Effector memory CD8-positive, alpha-beta T cell (primary cell): ENCODE measurements at places on chromosomes 5 and 9.

GRCh38 chr5:143405063-143405848, 1.8 kb upstream of the NR3C1 start:
- peaks cover 28% of the 10 kb centered on the region for H3K4me1 ChIP-seq
- H3K36me3 ChIP-seq, result peaks cover 46% of the 10 kb centered on the region
- peak overlapping the region; percentile 85 for H3K4me3 ChIP-seq
- H3K27ac ChIP-seq, result peak overlapping the region; percentile 95

DNA sequence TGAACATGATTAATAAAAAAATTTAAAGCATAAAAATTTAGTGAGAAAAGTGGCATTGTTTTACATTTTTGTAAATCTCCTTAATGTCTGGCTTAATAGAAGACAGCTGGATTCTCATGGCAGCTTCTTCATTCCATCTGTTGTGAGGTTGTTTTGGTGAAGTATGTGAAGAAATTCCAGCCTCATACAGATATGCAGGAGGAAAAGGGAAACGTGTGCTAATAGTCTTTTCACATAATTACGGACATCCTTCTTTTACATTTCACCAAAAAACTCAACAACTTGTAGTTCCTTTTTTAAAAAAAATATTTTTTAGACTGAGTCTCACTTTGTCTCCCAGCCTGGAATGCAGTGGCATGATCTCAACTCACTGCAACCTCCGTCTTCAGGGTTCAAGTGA, 46.9 kb downstream of the HACD4 start:
- no peak for DNase-seq
- H3K27me3 ChIP-seq, result no peaks in the 10 kb centered on the region
- H3K4me1 ChIP-seq, result no peaks in the 10 kb centered on the region

- H3K36me3 ChIP-seq, result no peaks in the 10 kb centered on the region
- H3K27ac ChIP-seq, result no peak overlapping the region
- peaks cover 3% of the 10 kb centered on the region for H3K4me1 ChIP-seq
- no peak overlapping the region for H3K4me3 ChIP-seq
- DNase-seq, result no peak
These were observed 4.3 kb downstream of the CCL19 start for GRCh38 chr9:34686732-34687131.

- DNase-seq, result no peak
- H3K36me3 ChIP-seq, result peaks cover 36% of the 10 kb centered on the region
- H3K4me1 ChIP-seq, result peaks cover 12% of the 10 kb centered on the region
- H3K27ac ChIP-seq, result no peak overlapping the region
- no peak overlapping the region for H3K4me3 ChIP-seq
- H3K27me3 ChIP-seq, result no peaks in the 10 kb centered on the region
These were observed 5.5 kb downstream of the COMMD10 start for GRCh38 chr5:116090302-116090701.

DNA sequence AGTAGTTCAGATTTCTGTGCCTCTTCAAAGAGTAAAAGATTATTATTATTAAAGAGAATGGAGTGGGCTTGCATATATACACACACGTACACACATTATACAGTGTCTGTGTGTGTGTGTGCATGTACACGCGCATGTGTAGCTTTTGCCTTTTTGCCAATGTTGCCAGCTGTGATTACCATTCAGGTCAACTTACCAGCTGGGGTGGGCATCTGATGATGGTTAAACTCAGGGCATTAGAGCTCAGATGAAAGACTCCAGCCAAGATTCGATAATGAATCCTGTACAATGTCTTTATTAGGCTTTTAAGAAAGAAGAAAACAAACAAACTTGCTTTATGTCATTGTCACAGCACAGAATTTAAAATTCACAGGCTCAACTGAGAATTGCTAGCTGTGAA, 296.5 kb upstream of the DMAC1 start:
- H3K4me1 ChIP-seq, result no peaks in the 10 kb centered on the region
- no peak overlapping the region for H3K27ac ChIP-seq
- H3K4me3 ChIP-seq, result no peak overlapping the region
- no peaks in the 10 kb centered on the region for H3K27me3 ChIP-seq
- no peaks in the 10 kb centered on the region for H3K36me3 ChIP-seq

- no peak overlapping the region for H3K27ac ChIP-seq
- no peaks in the 10 kb centered on the region for H3K36me3 ChIP-seq
- H3K4me1 ChIP-seq, result no peaks in the 10 kb centered on the region
These were observed 117.5 kb upstream of the ZNF462 start for GRCh38 chr9:106745457-106745856.

GRCh38 chr9:86690034-86690433, 257.3 kb downstream of the GAS1 start:
- no peaks in the 10 kb centered on the region for H3K36me3 ChIP-seq
- H3K4me3 ChIP-seq, result no peak overlapping the region
- no peak for DNase-seq
- H3K4me1 ChIP-seq, result no peaks in the 10 kb centered on the region

- no peaks in the 10 kb centered on the region for H3K4me1 ChIP-seq
- no peak for DNase-seq
- H3K27ac ChIP-seq, result no peak overlapping the region
- H3K36me3 ChIP-seq, result no peaks in the 10 kb centered on the region
- no peaks in the 10 kb centered on the region for H3K27me3 ChIP-seq
These were observed 136.3 kb downstream of the MYO10 start for GRCh38 chr5:16799796-16800195.

- no peaks in the 10 kb centered on the region for H3K27me3 ChIP-seq
- H3K36me3 ChIP-seq, result peaks cover 3% of the 10 kb centered on the region
- no peak overlapping the region for H3K4me3 ChIP-seq
- no peaks in the 10 kb centered on the region for H3K4me1 ChIP-seq
These were observed 669.0 kb downstream of the LRRC70 start for GRCh38 chr5:63247651-63248050.

GRCh38 chr5:32265902-32266301, 46.8 kb downstream of the MTMR12 start:
- H3K4me1 ChIP-seq, result peaks cover 5% of the 10 kb centered on the region
- H3K27me3 ChIP-seq, result no peaks in the 10 kb centered on the region
- DNase-seq, result no peak
- peak overlapping the region; percentile 11 for H3K27ac ChIP-seq
- H3K4me3 ChIP-seq, result no peak overlapping the region

- no peak for DNase-seq
- H3K4me1 ChIP-seq, result no peaks in the 10 kb centered on the region
- no peak overlapping the region for H3K27ac ChIP-seq
- H3K36me3 ChIP-seq, result no peaks in the 10 kb centered on the region
- no peak overlapping the region for H3K4me3 ChIP-seq
- no peaks in the 10 kb centered on the region for H3K27me3 ChIP-seq
These were observed 376.0 kb downstream of the CYLC2 start for GRCh38 chr9:103371152-103371551.

DNA sequence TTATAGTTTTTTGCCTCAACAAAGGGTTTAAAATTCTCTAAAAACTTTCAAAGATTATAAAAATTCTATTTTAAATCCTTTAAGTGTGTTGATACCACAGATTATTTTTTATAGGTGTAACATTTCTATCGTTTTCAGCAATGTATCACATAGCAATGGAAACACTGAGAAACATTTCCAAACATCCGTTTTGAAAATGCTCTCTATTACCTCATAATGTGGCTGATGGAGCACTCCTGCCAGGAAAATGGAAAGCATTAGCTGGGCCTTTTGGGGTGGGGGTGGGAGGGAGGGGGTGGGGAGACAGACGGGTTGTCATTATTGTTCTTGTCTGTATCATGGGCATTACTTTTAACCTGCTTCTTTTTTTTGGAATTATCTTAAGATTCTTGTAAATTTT, 516.5 kb downstream of the ACTL7B start:
- no peak overlapping the region for H3K4me3 ChIP-seq
- H3K36me3 ChIP-seq, result no peaks in the 10 kb centered on the region
- H3K27ac ChIP-seq, result no peak overlapping the region
- H3K4me1 ChIP-seq, result no peaks in the 10 kb centered on the region

DNA sequence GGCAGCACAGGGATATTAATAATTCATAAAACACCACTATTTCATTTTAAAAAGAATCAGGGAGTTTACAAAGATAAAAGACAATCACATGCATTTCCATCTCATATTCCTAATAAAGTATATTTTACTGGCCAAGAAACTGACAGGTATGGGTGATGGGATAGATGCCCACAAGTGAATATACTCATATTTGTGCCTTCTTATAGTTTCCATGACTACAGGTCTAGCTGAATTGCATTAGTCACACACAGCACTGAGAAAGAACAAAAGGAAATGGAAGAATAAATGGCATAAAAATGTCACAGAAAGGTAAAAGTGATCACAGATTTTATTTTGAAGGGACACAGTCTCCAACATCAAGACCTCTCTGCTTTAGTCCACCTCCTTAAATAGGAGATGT, 193.5 kb downstream of the PLK2 start:
- H3K27me3 ChIP-seq, result no peaks in the 10 kb centered on the region
- no peaks in the 10 kb centered on the region for H3K36me3 ChIP-seq

GRCh38 chr5:15383469-15383868, 116.5 kb upstream of the FBXL7 start:
- H3K27me3 ChIP-seq, result no peaks in the 10 kb centered on the region
- DNase-seq, result no peak
- no peak overlapping the region for H3K4me3 ChIP-seq
- no peaks in the 10 kb centered on the region for H3K4me1 ChIP-seq
- H3K27ac ChIP-seq, result no peak overlapping the region

- no peak for DNase-seq
- H3K4me1 ChIP-seq, result no peaks in the 10 kb centered on the region
- no peaks in the 10 kb centered on the region for H3K36me3 ChIP-seq
- H3K27ac ChIP-seq, result no peak overlapping the region
- peaks cover 63% of the 10 kb centered on the region for H3K27me3 ChIP-seq
- H3K4me3 ChIP-seq, result no peak overlapping the region
These were observed 63.1 kb upstream of the EPB41L4B start for GRCh38 chr9:109383947-109384346.

GRCh38 chr5:16934123-16934522, 2.0 kb downstream of the MYO10 start:
- no peak for DNase-seq
- peaks cover 69% of the 10 kb centered on the region for H3K27me3 ChIP-seq
- H3K36me3 ChIP-seq, result no peaks in the 10 kb centered on the region
- no peak overlapping the region for H3K4me3 ChIP-seq

- DNase-seq, result no peak
- H3K4me3 ChIP-seq, result no peak overlapping the region
- no peaks in the 10 kb centered on the region for H3K4me1 ChIP-seq
- no peak overlapping the region for H3K27ac ChIP-seq
- no peaks in the 10 kb centered on the region for H3K36me3 ChIP-seq
These were observed 412.7 kb downstream of the CDH10 start for GRCh38 chr5:24232041-24232440.

GRCh38 chr9:73780916-73781315, 629.3 kb downstream of the ANXA1 start:
- H3K4me3 ChIP-seq, result no peak overlapping the region
- no peaks in the 10 kb centered on the region for H3K4me1 ChIP-seq
- no peak for DNase-seq
- H3K36me3 ChIP-seq, result no peaks in the 10 kb centered on the region

DNA sequence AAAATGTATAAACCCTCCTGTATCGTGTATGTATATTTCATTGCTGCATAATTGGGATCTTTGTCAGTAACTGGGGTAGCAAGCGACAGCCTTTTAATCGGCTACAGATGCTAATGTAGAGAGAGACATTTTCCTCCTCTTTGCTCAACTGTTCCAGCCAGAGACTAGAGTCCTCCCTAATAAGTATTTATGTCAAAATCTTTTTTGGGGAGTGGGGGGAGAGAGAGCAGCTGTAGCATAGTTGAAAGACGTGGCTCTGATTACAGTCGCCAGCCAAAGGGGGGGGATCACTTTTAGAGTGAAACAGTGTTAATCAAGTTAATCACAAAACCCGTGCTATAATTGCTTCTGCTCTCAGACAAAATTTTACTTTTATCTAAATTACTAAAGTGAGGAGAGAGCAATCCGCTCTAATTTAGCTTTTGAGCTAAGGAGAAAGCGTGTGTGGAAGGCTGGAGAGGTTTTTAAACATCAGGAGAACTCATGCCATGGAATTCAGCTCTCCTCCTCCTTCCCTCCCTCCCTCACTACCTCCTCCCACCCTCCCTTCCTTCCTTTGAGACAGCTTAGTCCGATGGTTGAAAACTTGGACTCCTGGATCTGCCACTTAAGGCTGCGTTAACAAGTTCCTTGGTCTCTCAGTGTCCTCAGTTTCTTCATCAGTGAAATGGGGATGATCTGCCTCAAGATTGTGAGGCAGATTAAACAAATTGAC, 87.3 kb upstream of the ZNF618 start:
- no peaks in the 10 kb centered on the region for H3K4me1 ChIP-seq
- H3K36me3 ChIP-seq, result no peaks in the 10 kb centered on the region
- DNase-seq, result no peak
- no peak overlapping the region for H3K27ac ChIP-seq
- peaks cover 43% of the 10 kb centered on the region for H3K27me3 ChIP-seq

- DNase-seq, result peak; percentile 21
- no peaks in the 10 kb centered on the region for H3K36me3 ChIP-seq
- peak overlapping the region; percentile 2 for H3K4me3 ChIP-seq
- peaks cover 24% of the 10 kb centered on the region for H3K4me1 ChIP-seq
- H3K27me3 ChIP-seq, result no peaks in the 10 kb centered on the region
These were observed 33.9 kb downstream of the VLDLR start for GRCh38 chr9:2655411-2655901.

GRCh38 chr9:4828761-4829160, 36.0 kb downstream of the RCL1 start:
- no peaks in the 10 kb centered on the region for H3K4me1 ChIP-seq
- no peak for DNase-seq
- no peak overlapping the region for H3K27ac ChIP-seq
- no peaks in the 10 kb centered on the region for H3K27me3 ChIP-seq
- peaks cover 16% of the 10 kb centered on the region for H3K36me3 ChIP-seq

GRCh38 chr9:122201641-122202040, 27.1 kb downstream of the LHX6 start:
- H3K4me1 ChIP-seq, result no peaks in the 10 kb centered on the region
- no peak for DNase-seq
- no peak overlapping the region for H3K27ac ChIP-seq
- peaks cover 21% of the 10 kb centered on the region for H3K27me3 ChIP-seq
- no peaks in the 10 kb centered on the region for H3K36me3 ChIP-seq
- H3K4me3 ChIP-seq, result no peak overlapping the region

- H3K4me1 ChIP-seq, result no peaks in the 10 kb centered on the region
- no peaks in the 10 kb centered on the region for H3K36me3 ChIP-seq
- DNase-seq, result no peak
- H3K27ac ChIP-seq, result no peak overlapping the region
- peaks cover 6% of the 10 kb centered on the region for H3K27me3 ChIP-seq
- no peak overlapping the region for H3K4me3 ChIP-seq
These were observed 96.4 kb upstream of the ELL2 start for GRCh38 chr5:96058084-96058483.

DNA sequence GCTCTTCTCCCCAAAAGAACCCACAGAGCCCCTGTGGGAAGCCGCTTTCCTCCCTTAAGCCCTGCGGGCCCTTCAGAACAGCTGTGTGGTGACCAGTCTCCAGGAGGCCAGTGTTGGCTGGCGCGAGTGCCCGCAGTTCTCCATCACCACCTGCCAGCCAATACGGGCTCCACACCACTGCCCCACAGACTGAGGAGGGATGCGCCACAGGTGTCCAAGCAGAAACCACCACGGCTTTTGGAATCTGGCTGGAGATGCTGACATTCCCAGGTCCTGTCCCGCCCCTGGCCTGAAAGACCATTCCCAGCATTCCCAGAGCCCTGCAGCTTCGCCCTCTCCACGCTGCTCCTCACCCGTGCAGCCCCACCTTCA, 12.8 kb downstream of the CCNI2 start:
- no peaks in the 10 kb centered on the region for H3K4me1 ChIP-seq
- peaks cover 7% of the 10 kb centered on the region for H3K36me3 ChIP-seq
- H3K4me3 ChIP-seq, result no peak overlapping the region
- no peaks in the 10 kb centered on the region for H3K27me3 ChIP-seq
- no peak for DNase-seq
